ENCODE measurements at places on chromosomes 4 and X.

DNA sequence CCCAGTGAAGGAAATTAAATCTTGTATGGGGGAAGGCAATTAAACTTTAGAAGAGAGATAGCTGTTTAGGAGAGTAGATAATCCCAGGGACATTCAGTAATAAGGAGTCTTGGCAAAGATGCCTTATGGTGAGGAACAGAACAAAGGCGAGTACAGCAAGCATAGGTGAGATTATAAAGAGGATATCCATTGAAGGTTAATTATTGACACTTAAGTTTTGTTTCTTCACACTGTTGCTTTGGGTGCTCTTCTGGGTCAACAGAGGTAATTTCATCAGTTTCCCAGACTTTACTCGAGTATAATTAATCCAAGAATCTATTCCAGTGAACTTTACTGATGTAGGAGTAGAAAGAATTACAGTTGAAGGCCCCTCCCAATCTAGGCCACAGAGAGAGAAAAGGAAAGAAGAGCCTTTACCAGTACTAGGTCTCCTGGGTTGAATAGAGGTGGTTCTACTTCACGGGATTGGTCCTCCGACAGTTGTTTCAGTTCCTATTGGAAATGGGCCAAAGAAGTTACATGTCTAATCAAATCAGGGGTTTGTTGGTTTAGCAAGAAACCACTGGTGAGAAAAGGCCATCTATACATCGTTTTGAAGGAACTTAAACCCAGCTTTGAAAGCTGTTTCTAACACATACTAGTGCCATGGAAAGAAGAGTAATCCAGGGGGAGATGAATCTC is 27.2 kb downstream of the EPGN start:
- no peak for DNase-seq

- DNase-seq, result no peak
Measured at GRCh38 chr4:37909332-37910090, 18.6 kb downstream of the TBC1D1 start.

DNA sequence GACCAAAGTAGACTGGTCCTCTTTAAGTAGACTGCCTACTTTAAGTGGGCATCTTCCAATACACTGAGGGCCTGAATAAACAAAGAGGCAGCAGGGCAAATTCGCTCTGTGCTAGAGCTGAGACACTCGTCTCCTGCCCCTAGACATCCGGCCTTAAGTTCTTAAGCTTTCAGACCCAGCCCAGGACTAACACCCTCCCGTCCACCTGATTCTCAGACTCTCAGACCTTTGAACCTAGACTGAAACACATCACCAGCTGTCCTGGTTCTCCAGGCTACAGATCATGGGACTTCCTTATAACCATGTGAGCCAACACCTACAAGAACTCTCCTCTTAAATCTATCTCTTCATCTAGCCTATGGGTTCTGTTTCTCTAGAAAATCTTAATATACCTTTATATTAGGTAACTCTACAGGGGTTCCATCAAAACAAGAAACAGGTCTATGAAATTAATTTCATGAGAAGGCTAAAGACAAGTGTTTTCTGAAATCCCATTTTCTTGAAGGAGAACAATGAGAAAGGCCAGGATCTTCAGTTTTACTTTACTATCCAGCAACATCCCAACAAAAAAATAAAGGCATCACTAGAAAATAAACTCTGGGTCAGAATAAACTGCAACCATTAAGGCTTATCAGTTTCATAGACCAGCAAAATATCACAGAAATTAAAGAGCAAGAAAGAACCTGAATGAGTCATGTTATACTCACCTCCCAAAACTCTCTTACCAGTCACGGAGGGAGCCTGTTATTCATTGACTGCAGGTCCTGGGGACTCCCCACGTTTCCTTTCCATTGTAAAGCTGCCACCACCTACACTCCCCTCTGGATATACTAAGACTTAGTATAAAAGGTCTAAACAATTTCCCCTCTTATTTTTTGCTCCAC is 14.8 kb downstream of the ADGRA3 start:
- peak; percentile 72 for DNase-seq

- no peak for DNase-seq
Measured at GRCh38 chrX:31136144-31136611, 64.3 kb upstream of the FTHL17 start.

- no peak for DNase-seq
Measured at GRCh38 chrX:154834562-154834961, at the start of gene SMIM9. Gene SMIM9 (minus strand): TSS chrX:154834662. CDS start chrX:154830856, 3,806 bp downstream.

DNA sequence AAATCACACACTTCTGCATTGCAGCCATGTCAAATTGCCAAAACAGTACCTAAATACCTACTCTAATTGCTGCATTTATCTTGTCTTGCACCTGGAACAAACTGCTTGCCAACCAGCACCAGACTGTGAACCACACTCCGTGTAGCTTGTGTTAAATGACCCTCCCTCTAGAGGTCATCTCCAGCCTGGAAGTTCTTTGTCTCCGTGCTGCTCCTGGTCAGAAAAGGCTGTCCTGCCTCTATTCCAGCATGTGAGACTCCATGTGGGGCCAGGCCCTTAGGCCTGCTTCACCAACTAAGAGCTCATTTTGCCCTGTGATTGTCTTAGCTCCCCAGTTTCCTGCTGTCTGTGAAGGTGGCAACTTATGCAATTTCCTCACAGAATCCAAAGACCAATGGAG is 28.3 kb downstream of the CNGA2 start:
- DNase-seq, result no peak

Data from activated CD8-positive, alpha-beta T cell treated with anti-CD3 and anti-CD28 coated beads for 36 hours (primary cell).